ENCODE measurements at places on chromosomes 16 and 17.

- no peaks in the 10 kb centered on the region for H3K4me1 ChIP-seq
- no peak overlapping the region for H3K27ac ChIP-seq
- no peak overlapping the region for H3K4me3 ChIP-seq
- no peak for DNase-seq
- H3K27me3 ChIP-seq = peaks cover 39% of the 10 kb centered on the region
These were observed 6.5 kb downstream of the SLC6A4 start for GRCh38 chr17:30229012-30229411.

- H3K4me1 ChIP-seq = peaks cover 25% of the 10 kb centered on the region
- no peak overlapping the region for H3K4me3 ChIP-seq
- H3K36me3 ChIP-seq = peaks cover 26% of the 10 kb centered on the region
- no peak overlapping the region for H3K27ac ChIP-seq
These were observed 2.8 kb upstream of the APPBP2 start for GRCh38 chr17:60528828-60529227.

GRCh38 chr16:67546091-67546501 lies 16.2 kb upstream of the CTCF start:
- no peak overlapping the region for H3K4me3 ChIP-seq
- H3K27me3 ChIP-seq = no peaks in the 10 kb centered on the region
- no peak for DNase-seq
- peaks cover 44% of the 10 kb centered on the region for H3K4me1 ChIP-seq
- peaks cover 48% of the 10 kb centered on the region for H3K36me3 ChIP-seq

- peak; percentile 46 for DNase-seq
- H3K27ac ChIP-seq = peak within 1 kb of the TSS; percentile 79
- no peaks in the 10 kb centered on the region for H3K27me3 ChIP-seq
- H3K36me3 ChIP-seq = peaks cover 87% of the 10 kb centered on the region
- no peak within 1 kb of the TSS for H3K4me3 ChIP-seq
These were observed at the start of gene SOX15 for GRCh38 chr17:7589891-7590691. TSS of gene SOX15 (minus strand) at chr17:7590094. CDS start at chr17:7589676, 418 bp downstream.

- H3K4me1 ChIP-seq = no peaks in the 10 kb centered on the region
- H3K27ac ChIP-seq = no peak overlapping the region
- no peak overlapping the region for H3K4me3 ChIP-seq
- DNase-seq = no peak
- peaks cover 6% of the 10 kb centered on the region for H3K36me3 ChIP-seq
These were observed 45.8 kb upstream of the ATF7IP2 start for GRCh38 chr16:10339777-10340732.
